ENCODE measurements at places on chromosomes 4 and X. TPM values are rescaled to one million over a fixed set of nuclear protein-coding genes. Genes with fewer than 3 reads are reported as not detected.

- no peak for DNase-seq
These were observed 30.2 kb upstream of the SEPSECS start for GRCh38 chr4:25190407-25190806.

- no peak for DNase-seq
These were observed 23.2 kb upstream of the LUZP4 start for GRCh38 chrX:115266300-115266699.

GRCh38 chr4:1547856-1548826 is 136.0 kb downstream of the FAM53A start:
- no peak for DNase-seq

DNA sequence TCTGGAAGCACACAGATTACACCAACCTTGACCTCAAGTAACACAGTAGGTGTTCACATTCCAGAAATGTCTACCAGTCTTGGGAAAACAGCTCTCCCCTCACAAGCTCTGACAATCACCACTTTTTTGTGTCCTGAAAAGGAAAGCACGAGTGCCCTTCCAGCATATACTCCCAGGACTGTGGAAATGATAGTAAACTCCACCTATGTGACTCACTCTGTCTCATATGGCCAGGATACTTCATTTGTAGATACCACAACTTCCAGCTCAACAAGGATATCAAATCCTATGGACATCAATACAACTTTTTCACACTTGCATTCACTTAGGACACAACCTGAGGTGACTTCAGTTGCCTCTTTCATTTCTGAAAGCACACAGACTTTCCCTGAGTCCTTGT is 46.9 kb downstream of the ADGRG4 start:
- DNase-seq = no peak

- no peak for DNase-seq
These were observed 43.1 kb downstream of the PNMA5 start for GRCh38 chrX:152950786-152951185.

DNA sequence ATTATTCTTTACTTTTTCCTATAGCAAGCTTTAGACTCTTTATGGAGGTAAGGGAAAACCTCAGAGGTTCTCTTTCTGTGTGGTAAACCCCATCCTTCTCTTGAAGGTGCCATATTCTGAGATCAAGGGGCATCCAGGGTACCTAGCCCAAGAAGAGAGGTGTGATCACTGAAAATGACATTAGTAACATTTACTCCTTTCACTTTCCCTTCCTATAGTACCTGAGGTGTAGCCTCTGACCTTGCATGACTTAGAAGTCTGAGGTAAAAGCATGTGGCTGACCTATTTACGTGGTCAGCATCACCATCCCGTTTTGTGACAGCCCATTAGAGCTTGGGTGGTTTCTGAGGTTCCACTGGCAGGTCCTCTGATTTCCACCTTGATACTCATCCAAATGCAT is 25.7 kb downstream of the SGMS2 start:
- no peak for DNase-seq

DNA sequence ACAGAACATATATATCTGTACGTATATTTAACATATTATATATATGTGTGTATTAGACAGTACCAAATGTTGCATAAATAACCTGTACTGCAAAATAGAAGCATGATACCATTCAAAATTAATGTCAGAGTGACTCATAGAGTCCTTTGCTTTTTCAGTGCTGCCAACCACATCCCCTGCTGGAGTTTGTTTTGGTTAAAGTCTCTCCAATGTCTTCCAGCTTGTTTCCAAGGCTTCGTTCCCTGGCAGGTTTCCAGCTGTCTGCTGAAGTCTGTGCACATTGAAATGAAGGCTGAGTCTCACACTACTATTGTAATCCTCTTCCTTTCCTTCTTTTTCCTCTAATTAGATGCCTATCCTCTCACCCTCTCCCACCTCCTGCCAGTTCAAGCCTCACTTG is 14.9 kb downstream of the NRK start:
- DNase-seq = no peak

GRCh38 chr4:109972786-109973528 is 60.3 kb downstream of the EGF start:
- no peak for DNase-seq

- DNase-seq = no peak
These were observed 473.8 kb downstream of the IL15 start for GRCh38 chr4:142110136-142110535.

- DNase-seq = no peak
These were observed 1.6 kb downstream of the ZCCHC12 start for GRCh38 chrX:118825227-118825626.

DNA sequence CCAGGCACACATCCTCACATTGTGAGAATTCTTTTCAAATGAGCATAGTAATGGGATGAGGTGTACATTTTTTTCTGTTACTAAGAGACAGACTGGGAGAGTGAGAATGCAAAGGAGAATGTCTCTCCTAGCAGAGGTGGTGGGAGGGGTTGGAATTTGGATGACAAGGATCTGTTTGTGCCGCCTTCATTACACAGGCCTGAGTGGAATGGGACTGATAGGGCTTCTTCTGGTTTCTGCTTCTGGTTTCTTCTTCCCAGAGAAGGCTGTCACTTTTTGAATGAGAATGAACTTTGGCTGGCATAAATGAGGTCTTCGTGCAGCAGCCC is 55.4 kb downstream of the C4orf51 start:
- peak; percentile 94 for DNase-seq

- DNase-seq = no peak
These were observed 9.0 kb upstream of the PITX2 start for GRCh38 chr4:110631584-110632505.

DNA sequence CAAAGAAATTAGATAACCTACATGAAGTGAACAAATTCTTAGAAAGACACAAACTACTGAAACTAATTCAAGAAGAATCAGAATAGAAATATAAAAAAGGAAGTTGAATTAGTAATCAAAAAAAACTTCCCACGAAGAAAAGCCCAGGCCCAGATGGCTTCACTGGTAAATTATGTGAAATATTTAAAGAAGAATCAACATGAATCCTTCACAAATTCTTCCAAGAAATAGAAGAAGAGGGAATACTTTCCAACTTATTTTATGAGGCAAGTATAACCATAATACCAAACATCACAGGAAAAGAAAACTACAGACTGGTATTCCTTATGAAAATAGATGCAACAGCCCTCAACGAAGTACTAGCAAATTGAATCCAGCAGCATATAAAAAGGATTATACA is 30.7 kb downstream of the MOSPD2 start:
- no peak for DNase-seq

SPOCK3 gene
- total RNA-seq = 0.26 TPM

GPR143 gene
- 1.4 TPM for total RNA-seq

HGFAC gene
- total RNA-seq = not detected

TCEAL1 gene
- total RNA-seq = 26.3 TPM

BRS3 gene
- not detected for total RNA-seq

ZC4H2 gene
- total RNA-seq = 7.3 TPM

EPGN gene
- not detected for total RNA-seq

ADGRA3 gene
- 31.1 TPM for total RNA-seq

BEX1 gene
- total RNA-seq = 22.1 TPM
